ENCODE measurements at places on chromosomes 16 and 17.

DNA sequence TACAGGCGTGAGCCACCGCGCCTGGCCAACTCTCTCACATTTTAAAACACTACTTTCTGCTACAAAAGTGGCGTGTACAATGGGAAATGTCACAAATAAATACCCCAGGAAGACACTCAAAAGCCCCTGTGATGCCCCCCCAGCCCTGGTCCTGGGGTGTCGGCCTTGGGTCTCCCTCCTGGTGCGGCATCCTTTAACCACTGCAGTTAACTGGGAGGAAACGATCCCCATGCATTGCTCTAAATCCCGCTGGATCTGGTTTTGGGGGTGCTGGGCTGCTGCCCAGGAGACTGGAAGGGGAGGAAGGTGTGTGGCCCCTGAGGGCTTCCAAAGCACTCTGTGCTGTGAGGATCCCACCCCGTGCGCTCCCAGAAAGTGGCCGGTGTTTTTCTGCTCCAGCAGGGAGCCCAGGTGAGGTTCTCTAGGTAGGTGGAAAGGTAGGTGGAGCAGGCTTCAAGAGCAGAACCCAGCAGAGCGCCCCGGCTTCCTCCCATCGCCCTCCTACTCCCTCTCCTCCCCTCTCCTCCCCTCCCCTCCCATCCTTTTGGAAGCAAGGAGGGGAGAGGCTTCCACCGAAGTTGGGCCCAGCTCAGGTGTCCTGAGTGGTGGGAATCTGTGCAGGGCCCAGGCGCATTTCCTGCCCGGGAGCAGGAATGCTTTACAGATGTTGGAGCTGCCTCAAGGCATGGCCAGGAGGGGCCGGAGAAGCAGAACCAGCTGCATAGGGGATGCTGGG lies 363.3 kb downstream of the SEC14L1 start:
- no peak for DNase-seq

DNA sequence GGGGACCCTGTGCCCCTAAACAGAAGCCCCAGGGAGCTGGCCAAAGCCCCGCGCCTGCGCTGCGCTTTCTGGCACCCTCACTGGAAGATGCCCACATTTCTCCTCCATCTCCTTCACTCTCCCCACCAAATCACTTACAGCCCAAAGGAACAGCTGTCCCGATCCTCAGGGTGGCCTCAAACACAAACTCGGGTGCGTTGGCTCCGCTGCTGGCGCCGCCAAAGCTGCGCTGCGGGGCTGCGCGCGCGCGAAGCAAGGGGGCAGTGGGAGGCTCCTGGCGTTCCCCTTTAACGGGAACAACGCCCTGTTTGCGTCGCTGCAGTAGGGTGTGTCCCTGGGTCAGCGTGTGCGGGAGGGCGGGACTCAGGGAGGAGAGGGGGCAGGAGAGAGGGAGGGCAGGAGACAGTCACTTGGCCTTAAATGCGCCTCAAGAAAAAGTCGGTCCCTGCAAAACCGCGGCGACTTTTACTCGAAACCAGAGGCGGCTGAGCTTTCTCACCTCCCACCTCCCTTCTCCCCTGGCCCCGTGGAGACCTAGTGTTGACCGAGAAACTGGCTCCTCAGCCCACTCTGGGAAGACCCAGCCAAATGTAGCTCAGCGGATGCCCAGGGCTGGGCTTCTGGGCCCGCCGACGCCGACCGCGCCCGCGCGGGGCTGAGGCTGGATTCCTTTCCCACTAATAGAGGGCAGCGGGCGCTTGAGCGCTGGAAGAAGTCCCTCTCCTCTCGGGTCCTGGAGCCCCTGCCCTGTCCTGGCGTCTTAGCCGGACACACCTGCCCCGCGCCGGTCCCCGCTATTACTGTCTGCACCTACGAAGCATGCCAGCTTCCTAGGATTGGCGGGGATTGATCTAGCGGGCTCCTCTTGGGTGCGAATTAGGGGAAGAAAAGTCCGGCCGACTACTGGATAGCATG lies 2.6 kb downstream of the PMP22 start:
- DNase-seq, result no peak

DNA sequence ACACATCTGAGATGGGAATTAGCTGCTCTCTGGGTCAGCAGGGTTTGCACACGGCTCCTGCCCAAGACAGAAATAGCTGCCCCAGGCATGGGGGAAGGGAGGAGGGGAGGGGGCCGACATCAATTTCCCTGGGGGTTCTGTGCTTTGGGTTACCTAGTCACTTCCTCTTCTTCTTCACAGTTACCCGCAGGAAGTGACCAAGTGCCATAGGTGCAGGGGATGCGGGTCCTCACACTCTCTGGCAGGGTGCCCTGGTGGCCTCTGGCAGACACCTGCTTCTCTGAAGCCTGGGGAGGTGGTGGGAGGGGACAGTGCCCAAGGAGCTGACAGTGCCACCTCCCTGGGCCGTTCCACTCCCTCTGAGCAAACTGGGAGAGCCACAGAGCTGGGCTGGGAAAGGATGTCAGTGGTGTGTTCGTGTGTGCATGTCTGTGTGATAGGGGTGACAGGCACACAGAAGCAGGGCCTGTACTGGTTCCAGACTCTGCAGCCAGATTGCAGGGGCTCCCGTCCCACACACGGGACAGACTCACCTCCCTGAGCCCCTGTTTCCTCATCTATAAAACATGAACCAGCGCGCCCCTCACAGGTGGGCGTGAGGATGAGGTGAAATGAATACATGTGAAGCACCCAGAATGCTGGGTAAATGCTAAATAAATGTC lies 18.2 kb downstream of the SCN4A start:
- DNase-seq, result peak; percentile 59

GRCh38 chr17:78706271-78706915 lies 75.7 kb downstream of the CYTH1 start:
- no peak for DNase-seq

DNA sequence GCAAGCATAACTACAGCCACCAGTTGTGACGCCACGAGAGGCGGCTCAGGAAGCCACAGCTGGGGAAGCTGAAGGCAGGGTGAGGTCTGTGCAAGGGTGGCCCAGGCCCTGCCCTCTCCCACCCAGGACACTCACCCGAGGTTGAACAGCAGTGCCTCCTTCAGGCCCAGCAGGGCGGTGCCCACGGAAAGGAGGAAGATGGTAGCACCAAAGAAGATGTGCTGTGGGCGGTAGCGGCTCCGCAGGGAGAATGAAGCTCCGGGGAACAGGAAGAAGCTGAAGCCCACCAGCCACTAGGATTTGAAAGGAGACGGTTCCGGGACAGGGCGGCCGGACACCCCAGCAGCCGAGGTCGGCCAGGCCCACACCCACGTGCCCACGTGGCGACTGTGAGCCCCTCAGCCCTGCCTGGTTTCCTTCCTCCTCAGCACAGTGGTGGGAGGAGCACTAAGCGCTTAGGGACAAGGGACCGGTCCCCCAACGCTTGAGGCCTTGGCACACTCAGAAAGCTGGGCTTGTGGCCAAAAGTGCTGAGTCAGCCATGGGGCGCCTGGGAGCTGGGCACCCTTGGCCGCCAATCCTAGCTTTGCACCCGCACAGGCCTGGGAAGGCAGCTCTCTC lies 11.0 kb downstream of the CYB561 start:
- peak; percentile 51 for DNase-seq

- DNase-seq, result no peak
Observed at GRCh38 chr16:10561001-10561400, 19.4 kb downstream of the EMP2 start.

DNA sequence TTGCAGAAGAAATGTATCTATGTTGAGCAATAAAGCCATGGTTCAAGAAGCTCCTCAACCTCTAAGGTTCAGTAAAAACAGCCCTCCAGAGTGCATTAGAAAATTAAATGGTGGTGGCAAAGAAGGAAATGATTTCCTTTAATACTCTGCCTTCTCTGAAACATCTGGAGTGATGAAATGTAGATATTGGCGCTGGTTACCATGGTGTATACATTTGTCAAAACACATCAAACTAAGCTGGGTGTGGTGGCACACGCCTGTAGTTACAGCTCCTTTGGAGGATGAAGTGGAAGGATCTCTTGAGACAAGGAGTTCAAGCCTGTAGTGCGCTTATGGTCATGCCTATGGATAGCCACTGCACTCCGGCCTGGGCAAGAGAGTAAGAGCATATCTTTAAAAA lies 6.0 kb downstream of the CAPNS2 start:
- no peak for DNase-seq

DNA sequence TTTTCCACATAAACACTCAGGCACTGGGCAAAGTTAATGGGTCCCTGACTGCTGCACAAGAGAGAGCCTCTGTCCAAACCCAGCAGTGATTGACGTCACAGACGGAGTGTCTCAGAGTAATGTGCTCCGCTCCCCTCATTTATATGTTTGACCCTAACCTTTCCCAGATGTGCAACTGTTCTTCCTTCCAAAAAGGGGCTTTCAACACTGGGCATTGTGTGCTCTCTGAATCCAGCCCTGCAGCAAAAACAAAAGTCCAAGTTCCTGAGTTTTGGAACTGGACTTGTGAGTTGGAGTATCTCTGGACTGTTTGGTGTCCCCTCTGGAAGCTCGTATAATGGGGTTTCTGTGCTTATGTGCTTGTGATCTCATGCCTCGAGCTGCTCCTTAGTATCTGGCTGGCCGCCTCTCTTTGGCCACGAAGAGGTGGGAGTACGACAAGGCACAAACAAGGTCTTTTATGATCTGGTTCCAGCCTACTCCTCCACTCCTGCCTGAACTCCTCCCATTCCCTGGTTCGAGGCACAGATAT lies 76.4 kb upstream of the SMIM36 start:
- DNase-seq, result no peak

DNA sequence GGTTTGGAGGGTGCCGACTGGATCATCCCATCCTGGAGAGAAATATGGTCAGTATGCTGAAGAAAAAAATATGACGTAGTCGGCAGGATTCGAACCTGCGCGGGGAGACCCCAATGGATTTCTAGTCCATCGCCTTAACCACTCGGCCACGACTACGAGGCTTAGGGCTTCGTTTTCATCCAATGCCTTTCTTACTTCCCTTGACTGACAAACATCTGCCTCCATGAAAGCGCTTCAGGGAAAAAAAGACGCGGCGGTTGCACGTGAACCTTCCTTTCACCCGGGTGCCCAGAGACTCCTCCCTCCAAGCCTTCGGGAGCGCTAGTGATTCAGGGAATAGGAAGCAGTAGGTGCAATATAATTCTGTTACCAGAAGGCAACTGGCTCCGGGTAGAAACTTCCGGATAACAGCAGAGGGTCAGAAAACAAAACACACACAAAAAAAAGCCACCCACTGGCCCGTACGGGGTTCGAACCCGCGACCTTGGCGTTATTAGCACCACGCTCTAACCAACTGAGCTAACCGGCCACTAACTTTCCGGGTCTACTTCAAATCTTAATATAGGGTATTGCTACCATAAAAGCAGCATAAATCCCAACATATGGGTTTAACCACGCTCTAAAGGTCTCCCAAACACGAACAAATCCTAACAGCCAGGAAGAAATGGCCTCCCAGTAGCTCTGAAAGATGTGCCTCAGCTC lies 16.3 kb upstream of the AURKB start:
- peak; percentile 43 for DNase-seq

- DNase-seq, result peak; percentile 56
Observed at GRCh38 chr16:74605746-74606520, 981 bp downstream of the GLG1 start.

DNA sequence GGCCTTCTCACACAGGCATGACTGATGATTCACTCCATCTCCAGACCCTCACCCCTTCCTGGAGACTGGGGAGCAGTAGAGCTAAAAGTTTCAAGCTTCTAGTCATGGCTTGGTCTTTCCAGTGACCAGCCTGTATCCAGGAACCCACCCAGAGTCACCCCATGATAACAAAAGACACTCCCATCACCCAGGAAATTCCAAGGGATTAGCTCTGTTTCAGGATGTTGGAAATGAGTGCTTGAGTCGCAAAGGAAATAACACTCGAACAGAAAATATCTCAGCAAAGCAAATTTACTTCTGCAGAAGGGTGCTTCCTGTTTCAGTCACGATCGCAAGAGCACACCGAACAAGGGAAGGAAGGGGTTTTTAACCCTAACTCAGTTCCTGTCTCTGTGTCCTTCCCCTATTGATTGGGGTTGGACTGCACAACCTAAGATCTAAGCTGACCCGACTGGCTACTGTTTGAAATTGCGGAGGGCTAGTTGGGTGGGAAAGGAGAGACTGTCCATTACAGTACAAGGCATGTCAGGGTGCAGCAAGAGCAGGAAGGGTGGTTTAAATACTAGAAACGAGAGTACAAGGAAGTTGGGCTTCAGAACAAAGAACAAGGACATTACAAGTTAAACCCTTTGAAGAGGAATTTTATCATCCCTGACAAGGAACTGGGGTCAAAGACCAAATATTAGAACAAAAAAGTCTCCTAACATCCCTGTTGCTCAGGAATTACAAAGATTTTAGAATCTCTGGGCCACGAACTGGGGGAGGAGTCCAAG lies 224.4 kb upstream of the CACNG5 start:
- DNase-seq, result peak; percentile 18

DNA sequence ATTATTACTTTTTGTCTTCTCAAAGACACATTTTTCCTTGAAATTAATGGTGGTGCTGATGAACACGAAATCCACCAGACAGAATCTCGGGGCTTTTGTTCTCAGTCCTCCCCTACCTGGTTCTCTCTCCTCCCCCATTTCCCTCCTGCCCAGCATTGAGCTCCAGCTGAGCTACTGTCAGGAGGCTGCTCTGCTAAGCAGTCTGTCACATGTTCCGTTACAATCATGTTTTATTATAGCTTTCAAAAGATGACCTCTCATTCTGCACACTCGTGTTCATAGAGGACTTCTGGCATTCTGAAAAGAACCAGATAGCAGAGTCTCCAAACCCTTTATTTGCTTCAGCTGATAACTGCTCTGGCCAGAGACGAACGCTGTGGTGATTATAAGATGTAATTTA lies 732.5 kb upstream of the RBFOX1 start:
- DNase-seq, result no peak

DNA sequence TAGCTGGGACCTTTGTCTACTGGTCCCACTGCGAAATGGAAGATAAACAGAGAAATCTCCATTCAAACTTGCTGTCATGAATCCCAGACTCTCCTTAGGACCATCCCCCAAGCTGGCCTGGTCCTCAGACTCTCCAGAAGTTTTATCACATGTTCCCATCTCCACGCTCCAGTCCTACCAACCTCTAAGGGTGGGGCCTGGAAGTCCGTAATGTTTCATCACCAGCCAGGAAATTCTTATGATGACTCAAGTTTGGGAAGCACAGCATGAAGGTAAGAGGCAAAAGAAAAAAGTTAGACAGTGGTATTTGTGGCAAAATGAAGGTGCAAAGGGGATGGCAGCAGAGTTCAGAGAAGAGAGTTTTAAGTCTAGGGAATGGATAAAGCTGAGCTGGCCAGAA lies 52.7 kb downstream of the ZNF18 start:
- no peak for DNase-seq

- no peak for DNase-seq
Observed at GRCh38 chr17:61468263-61468907, 16.2 kb downstream of the TBX4 start.

Measured in DMS53 (cell line).